ENCODE measurements at places on chromosomes 11 and 22. TPM values are rescaled to one million over a fixed set of nuclear protein-coding genes. Genes with fewer than 3 reads are reported as not detected.

- DNase-seq = no peak
Observed at GRCh38 chr11:9130297-9130696, 38.9 kb upstream of the SCUBE2 start.

DNA sequence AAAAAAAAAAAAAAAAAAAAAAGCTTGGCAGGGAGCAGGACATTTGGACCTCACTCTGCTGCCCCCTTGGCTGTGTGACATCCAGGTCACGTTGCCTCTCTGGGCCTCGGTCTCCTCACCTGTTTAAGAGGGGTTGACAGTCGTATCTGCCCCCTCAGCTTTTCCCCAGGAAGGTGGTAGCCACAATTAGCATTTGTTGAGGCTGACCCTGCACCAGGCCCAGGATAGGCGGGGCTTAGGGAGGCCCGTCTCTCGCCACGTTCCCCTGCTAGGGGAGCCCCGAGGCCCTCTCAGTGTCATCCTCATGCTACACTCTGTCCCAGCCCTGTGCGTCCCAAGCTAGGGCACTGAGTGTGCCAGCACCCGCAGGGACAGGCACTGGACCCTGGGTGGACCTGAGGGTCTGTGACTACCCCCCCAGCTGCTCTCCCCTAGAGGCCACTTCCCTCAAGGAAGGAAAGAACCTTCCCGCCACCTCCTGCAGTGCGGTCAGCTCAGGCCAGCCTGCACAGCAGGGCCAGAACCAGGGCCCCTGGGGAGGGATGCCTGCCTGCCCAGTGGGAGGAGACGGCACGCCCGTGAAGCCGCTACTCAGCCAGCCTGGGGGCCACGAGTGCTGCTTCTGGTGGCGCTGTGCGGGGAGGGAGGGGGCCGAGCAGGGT lies 38.5 kb upstream of the PPARA start:
- DNase-seq = no peak

DNA sequence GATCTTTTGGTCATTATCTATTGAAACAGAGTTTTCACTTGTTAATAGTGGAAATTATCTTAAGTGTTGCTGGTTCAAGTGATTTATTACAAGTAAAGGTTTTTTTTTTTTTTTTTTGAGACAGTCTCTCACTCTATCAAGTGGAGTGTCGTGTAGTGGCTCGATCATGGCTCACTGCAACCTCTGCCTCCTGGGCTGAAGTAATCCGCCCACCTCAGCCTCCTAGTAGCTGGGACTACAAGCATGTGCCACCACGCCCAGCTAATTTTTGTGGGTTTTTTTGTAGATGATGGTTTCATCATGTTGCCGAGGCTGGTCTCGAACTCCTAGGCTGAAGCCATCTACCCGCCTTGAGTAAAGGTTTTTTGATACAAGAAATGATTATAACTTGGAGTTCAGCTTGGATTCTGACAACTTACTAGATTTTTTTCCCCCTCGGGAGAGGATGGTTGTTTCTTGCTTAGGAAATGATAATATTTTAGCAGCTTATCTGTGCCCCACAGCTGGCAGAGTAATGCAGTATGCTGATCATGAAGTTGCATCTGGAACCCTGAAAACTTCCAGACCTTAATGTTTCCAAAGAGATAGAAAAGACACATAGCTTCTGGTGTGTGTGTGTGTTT lies 68.9 kb downstream of the MTMR3 start:
- no peak for DNase-seq

DNA sequence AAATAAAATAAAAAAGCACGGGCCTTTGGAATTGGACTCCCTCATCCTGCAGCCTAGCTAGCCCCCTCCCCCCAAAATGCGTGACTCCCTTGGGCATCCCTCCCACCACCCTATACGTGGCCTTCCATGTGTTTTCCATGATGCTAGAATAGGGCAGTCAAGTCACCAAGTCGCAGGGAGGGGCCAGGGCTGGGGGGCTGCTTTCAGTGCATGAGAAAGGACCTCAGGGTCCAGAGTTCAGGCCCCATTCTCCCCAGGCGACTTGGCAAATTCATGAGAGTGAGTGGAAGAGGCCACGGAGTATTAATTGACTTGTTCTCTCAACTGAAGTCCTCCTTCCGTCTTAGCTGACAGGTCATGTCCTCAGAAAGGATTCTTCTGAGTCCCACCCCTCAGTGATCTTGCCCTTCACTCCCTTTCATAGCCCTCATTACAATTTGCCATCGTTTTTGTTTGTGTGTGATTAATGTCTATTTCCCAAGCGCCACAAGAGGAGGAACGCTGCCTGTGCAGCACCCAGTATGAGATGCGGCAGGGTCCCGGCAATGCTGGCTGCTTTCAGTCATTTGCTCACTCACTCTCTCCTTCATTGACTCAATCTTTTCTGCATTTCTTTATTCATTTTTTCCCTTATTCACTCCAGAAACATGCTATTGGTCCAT lies 17.4 kb downstream of the LRRC32 start:
- DNase-seq = peak; percentile 59

- peak; percentile 60 for DNase-seq
Observed at GRCh38 chr22:40348025-40348658, 1.8 kb downstream of the ADSL start.

GRCh38 chr22:27636716-27637508 lies 164.6 kb downstream of the MN1 start:
- peak; percentile 69 for DNase-seq

GRCh38 chr22:42236848-42237247 lies 33.6 kb downstream of the TCF20 start:
- no peak for DNase-seq

DNA sequence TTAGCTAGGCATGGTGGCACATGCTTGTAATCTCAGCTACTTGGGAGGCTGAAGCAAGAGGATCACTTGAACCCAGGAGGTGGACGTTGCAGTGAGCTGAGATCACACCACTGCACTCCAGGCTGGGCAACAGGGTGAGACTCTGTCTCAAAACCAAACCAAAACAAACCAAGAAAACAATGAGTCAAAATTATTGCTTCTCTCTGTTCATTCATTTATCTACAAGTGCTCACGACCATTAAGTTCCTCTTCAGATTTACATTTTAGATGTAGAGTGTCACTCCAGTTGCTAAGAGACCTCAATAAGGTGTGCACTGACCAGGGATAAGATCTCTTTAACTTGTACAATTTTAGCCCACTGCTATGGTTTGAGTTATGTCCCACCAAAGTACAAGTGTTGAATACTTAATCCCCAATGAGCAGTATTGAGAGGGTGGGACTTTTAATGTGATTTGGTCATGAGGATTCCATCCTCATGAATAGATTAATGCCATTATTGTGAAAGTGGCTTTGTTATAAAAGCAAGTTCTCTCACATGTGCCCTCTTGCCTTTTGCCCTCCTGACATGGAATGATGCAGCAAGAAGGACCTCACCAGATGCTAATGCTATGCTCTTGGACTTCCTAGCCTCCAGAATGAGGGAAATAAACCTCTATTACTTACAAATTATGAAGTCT lies 7.8 kb downstream of the HNRNPUL2 start:
- DNase-seq = no peak

- DNase-seq = no peak
Observed at GRCh38 chr11:36149538-36150242, 139.5 kb downstream of the COMMD9 start.

- no peak for DNase-seq
Observed at GRCh38 chr11:118056806-118057205, 20.1 kb upstream of the TMPRSS4 start.

- no peak for DNase-seq
Observed at GRCh38 chr11:20611892-20612291, 12.5 kb downstream of the SLC6A5 start.

DNA sequence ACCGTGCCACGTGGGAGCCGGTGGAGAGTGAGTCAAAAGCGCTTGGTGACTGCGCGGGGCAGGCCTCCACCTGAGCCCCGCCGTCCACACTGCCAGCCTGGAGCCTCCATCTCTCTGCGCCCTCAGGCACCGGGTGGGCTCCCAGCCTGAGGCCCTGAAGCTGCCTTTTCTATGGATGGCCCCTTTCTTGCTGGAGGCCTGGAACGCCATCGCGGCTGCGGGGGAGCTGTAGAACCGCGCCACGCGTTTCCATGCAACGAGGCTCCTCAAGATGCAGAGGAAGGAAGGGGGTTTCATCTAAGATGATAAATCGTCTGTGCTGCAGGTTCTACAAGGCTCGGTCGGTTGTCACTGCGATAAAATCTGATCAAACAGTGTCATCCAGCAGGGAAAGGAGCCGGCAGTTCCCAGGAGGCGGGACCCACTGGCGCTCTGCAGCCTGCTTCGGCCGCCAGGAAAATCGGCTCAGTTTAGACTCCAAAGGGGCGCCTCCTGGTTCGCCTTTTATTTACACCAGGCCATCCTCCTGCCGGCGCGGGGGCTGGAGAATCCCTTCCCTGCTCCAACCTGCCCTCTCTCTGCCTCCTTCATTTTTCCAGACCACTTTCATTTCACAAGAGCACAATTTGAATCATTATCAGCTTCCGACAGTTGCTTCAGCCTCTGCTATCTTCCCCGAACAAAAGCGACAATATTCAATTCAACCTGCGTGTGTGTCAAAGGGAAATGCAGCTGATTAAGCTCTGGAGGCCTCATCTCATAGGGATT lies 624.4 kb downstream of the BRD1 start:
- no peak for DNase-seq

GRCh38 chr11:27837895-27838563 lies 137.8 kb upstream of the BDNF start:
- DNase-seq = no peak

GRCh38 chr22:31193092-31193491 lies 19.0 kb upstream of the LIMK2 start:
- no peak for DNase-seq

DNA sequence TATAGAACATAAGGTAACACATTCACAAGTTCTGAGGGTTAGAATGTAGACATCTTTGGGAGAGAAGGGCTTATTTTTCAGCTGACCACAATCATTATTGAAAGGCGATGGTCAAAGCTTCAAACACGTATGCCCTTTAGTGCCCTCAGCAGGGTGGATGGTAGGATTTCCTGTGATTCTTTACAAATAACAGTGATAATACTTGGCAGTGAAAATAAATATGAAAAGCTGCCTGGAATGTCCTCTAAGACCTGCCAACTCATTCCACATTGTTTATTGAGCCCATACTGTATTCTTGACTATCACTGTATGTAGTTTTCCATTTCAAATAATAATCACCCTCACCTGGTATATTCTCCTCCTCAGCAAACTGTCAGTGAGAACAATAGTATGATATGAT lies 13.7 kb upstream of the MPEG1 start:
- no peak for DNase-seq

DNA sequence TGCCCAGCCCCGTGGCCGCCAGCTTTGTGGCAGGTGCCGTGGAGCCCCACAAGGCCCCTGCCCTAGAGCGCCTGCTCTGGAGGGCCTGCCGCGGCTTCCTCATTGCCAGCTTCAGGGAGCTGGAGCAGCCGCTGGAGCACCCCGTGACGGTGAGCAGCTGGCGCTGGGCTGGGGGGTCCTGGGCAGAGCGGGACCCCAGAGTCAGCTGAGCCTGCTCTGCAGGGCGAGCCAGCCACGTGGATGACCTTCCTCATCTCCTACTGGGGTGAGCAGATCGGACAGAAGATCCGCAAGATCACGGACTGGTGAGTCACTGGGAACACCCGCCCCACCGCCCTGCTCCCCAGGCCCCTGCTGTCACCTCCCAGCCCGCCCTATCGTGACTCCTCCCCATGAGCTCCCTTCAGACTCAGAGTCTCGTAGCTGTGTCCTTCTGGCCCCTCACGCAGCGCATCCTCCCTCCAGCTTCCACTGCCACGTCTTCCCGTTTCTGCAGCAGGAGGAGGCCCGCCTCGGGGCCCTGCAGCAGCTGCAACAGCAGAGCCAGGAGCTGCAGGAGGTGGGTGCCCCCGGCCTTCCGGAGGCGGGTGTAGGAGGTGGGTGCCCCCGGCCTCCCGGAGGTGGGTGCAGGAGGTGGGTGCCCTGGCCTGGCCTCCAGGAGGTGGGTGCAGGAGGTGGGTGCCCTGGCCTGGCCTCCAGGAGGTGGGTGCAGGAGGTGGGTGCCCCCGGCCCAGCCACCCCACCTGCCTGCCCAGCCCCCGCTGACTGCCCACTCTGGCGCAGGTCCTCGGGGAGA lies 4.7 kb downstream of the TCIRG1 start:
- DNase-seq = no peak

GRCh38 chr11:2510626-2511402 lies 66.0 kb downstream of the KCNQ1 start:
- peak; percentile 46 for DNase-seq

GRCh38 chr11:30025396-30026139 lies 8.7 kb upstream of the KCNA4 start:
- no peak for DNase-seq

- DNase-seq = no peak
Observed at GRCh38 chr22:43881091-43882061, 10.4 kb downstream of the PNPLA5 start.

DNA sequence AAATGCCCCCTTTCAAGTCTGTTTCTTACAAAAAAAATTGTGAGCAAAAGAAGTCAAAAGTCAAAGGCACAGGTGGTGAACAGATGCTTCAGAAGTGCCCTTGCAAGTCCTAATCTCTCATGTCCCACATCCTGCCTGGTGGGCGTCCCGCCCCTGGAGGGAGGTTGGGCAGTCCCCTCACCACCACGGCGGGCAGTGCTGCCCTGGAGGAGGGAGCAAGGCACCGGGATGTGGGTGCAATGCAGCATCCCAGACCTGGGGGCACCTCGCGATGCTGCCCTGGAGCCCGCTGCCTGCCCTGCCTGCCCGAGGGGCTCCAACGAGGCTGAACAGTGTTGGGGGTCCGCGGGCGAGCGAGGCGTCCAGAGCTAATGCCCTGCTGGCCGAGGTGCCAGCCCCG lies 15.9 kb downstream of the MRGPRG start:
- DNase-seq = peak; percentile 34

DNA sequence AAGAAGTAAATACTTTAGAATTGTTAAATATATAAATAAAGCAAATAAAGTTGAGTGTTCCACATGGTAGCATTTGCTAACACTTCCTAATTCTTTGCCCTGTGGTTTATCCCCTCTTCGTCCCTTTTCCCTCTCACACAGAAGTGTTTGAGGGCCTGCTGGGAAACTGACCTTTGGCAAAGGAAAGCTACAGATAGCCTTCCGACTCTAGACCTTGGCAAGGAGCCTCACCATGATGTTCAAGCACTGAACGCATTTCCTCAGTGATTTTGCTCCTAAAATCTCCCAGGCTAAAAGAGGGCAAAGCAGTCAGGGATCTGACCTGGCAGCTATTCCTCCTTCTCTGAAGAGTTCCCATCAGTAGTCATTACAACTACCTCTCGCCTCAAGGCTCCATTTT lies 52.5 kb upstream of the HORMAD2 start:
- DNase-seq = no peak

Gene DAGLA
- total RNA-seq = 4.2 TPM

Gene OR5B21
- not detected for total RNA-seq

Gene MS4A15
- not detected for total RNA-seq

Gene DGAT2
- 20.7 TPM for total RNA-seq

Gene SEZ6L
- 0.11 TPM for total RNA-seq

Gene CLDN5
- total RNA-seq = 23.9 TPM

Gene GPHA2
- not detected for total RNA-seq

Gene MMP10
- not detected for total RNA-seq

Gene DNHD1
- 4.2 TPM for total RNA-seq

Gene CCDC116
- 0.24 TPM for total RNA-seq

Gene PIH1D2
- total RNA-seq = 1.3 TPM
